Suprapubic skin (tissue), 4 donors: ENCODE measurements at places on chromosomes 12 and 14. TPM values are rescaled to one million over a fixed set of nuclear protein-coding genes. Genes with fewer than 3 reads are reported as not detected.

Gene FBXO21
- 109 TPM for total RNA-seq

Gene DACT1
- 2.2 TPM for total RNA-seq

DNA sequence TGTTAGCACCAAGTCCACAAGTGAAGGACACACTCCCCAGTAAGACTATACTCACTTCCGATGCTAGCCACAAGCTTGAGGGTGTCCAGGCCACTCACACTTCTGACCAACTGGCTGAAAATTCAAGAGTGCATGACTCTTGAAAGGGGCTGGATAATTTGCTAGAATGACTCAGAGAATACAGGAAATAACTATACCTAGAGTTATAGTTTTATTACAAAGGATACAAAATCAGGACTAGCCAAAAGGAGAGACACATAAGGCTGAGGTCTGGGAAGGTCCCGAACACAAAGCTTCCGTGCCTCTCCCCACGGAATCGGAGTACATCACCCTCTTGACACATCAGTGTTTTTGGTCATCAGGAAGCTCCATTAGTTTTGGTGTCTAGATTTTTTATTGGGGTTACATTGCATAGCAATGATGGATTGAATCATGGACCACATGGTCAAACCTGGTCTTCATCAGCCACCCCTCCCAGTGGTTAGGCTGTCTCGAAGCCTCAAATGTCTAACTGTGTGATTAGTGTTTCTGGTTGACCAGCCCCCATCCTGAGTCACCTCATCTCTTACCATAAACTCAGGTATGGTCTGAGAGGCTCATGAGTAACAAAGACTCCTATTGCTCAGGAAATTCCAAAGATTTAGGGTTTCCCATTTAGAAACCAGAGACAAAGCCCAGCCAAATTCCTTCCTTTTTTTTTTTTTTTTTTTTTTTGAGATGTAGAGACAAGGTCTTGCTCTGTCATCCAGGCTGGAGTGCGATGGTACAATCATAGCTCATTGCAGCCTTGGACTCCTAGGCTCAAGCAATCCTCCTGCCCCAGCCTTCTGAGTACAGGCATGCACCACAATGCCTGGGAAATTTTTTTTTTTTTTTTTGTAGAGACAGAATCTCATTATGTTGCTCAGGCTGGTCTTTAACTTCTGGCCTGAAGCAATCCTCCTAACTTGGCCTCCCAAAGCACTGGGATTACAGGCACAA, 472.0 kb upstream of the TBX3 start:
- H3K4me3 ChIP-seq = no peak overlapping the region
- H3K27me3 ChIP-seq = no peaks in the 10 kb centered on the region
- DNase-seq = no peak
- H3K4me1 ChIP-seq = no peaks in the 10 kb centered on the region
- no peak overlapping the region for H3K27ac ChIP-seq

DNA sequence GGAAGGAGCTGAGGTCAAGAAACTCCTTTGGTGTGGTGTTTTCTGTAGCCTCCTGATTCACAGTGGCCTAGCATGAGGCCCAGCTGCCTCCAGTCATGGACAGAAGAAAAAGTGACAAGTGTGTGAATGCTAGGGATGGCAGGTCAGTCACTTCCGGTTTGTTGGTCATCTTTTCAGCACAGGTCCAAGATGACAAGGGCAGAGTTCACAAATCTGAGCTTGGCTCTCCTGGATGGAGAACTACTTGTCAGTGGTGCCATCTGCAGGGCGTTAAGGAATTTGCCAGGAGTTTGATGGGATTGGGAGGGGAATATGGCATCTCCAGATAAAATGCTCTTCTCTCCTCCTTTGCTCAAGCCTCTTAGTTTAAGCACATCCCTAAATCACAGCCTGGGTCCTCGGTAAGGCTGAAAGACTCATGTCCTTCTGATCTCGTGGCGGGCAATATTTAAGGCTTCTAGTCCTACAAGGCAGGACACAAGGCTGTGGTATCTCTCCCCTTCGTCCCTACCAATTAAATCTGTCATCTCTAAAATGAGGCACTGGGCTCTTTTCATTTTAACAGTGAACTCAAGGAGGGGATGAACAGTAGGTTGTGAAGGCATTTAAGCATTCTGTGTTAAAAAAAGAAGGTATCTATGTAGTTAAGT, 10.0 kb downstream of the TUBA1B start:
- no peak overlapping the region for H3K4me3 ChIP-seq
- DNase-seq = no peak
- no peak overlapping the region for H3K27ac ChIP-seq
- H3K4me1 ChIP-seq = no peaks in the 10 kb centered on the region
- no peaks in the 10 kb centered on the region for H3K27me3 ChIP-seq

Gene ARG2
- total RNA-seq = 3.5 TPM

- H3K4me1 ChIP-seq = no peaks in the 10 kb centered on the region
- no peak for DNase-seq
- no peak overlapping the region for H3K27ac ChIP-seq
- H3K36me3 ChIP-seq = no peaks in the 10 kb centered on the region
These were observed 40.9 kb upstream of the FRMD6 start for GRCh38 chr14:51610771-51611170.
